Fibroblast of the conjunctiva (primary cell): ENCODE measurements at places on chromosomes 2 and 18.

DNA sequence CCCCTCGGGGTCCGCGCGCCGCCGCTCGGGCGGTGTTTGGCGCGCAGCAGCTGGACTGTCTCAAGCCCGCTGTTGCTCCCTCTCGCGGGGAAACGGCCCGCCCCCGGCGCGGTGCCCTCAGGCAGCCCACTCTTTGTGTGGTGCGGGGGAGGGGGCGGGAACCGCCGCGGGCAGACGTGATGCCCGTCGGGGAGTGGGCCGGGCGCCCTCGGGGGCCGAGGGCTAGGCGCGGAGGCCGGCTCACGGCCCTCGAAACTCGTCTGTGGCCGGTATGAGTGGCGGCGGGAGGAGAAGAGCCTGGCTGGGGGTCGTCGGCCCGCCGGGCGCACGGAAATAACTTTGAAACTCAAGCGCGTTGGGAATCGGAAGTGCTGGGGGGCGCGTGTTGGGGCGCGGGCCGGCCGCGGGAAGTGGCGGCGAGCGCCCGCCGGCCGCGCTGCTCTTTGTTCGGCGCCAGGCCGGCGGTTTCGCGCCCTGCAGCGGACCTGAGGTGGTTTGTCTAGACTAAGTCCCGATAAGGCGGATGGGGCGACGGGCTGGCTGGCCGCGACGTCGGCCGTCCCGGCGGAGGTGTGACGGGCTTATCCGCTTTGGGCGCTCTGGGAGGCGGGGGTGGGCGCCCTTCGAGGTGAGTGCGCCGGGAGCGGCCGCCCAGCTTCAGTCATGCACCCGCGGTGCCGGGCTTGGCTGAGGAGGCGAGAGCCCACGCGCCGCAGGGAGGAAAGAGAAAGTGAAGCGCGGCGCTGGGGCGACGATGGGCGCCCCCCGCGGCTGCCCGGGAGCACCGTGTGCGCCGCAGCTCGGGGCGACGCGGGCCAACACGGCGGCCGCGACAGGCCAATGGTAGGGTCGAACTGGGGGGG, 679 bp downstream of the PTMA start:
- DNase-seq, result no peak

- no peak for DNase-seq
Measured at GRCh38 chr2:237208373-237209260, 122.9 kb downstream of the COPS8 start.

DNA sequence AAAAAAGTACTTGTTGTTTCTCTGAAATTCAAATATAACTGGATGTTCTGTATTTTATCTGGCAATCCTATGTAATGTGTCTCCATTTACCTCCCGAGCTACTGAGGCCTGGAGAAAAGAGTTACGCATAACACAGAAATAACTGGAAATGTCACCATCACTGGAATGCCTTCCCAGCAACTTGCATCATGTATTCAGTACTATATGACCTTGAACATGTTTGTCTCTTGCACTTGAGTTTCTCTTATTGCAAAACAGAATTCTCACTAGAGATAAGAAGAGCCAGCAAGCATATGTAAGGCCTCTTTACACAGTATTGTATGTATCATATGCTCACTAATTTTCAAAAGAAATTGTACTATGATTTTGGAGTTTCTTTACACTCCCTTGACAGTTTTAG, 99.6 kb upstream of the CTAGE1 start:
- DNase-seq, result no peak

- no peak for DNase-seq
Measured at GRCh38 chr18:13376841-13377351, 158.3 kb downstream of the LDLRAD4 start.

DNA sequence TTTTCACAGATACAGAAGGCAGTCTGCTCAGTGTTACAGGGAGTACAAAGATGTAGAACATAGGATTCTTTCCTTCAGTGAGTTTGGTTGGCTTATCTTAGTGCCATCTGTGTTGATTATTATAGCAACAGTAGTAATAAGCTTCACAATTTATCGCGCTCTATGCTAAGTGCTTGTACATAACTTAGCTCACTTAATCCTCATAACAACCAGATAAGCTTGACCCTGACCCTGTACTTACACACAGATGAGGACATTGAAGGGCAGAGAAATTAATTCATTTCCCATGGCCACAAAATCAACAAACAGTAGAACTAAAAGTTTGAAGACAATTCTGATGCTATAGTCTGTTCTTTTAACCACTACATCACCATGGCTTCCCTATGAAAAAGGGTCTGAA, 121.8 kb downstream of the SPHKAP start:
- no peak for DNase-seq

DNA sequence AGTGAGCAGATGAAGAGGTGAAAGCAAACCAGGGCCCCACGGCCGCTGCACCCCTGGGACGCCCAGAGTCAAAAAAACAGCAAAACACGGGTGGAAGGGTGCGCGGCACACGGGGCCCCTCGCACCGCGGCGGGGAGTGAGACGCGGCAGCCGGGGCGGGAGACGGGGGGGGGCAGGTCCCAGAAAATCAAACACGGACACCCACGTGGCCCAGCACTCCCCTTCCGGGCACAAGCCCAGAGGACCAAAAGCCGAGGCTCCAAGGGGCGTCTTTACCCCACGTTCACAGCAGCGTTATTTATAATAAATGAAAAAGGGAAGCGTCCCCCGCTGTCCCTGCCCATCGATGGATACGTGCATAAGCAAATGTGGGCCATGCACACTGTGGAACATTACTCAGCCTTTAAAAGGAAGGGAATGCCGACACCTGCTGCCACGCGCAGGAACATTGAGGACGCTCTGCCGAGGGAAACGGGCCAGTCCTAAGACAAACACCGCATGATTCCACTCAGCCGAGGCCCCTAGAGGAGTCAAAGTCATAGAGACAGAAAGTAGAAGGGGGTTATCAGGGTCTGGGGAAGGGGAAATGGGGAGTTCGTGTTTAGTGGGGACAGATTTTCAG, 677 bp upstream of the COPS9 start:
- DNase-seq, result no peak

GRCh38 chr2:152198499-152198898, 22.9 kb upstream of the STAM2 start:
- DNase-seq, result no peak

GRCh38 chr2:157743051-157743450, 114.4 kb upstream of the ACVR1C start:
- no peak for DNase-seq

GRCh38 chr2:170310876-170311502, 133.0 kb downstream of the MYO3B start:
- DNase-seq, result no peak

GRCh38 chr2:198283146-198283545, 478.8 kb downstream of the PLCL1 start:
- peak; percentile 0 for DNase-seq

GRCh38 chr2:72386288-72386687, 238.6 kb upstream of the CYP26B1 start:
- DNase-seq, result no peak

- no peak for DNase-seq
Measured at GRCh38 chr2:161571051-161571429, 53.2 kb upstream of the SLC4A10 start.

GRCh38 chr2:204187229-204188083, 250.9 kb downstream of the ICOS start:
- DNase-seq, result no peak
